ENCODE measurements at places on chromosomes 7 and 10.

- no peak for DNase-seq
These were observed 6.8 kb upstream of the MYOZ1 start for GRCh38 chr10:73647875-73648651.

- DNase-seq = no peak
These were observed 577.1 kb downstream of the CALN1 start for GRCh38 chr7:71835056-71835455.

- DNase-seq = no peak
These were observed 138.1 kb upstream of the BTBD16 start for GRCh38 chr10:122132882-122133565.

- peak; percentile 14 for DNase-seq
These were observed 43.5 kb downstream of the TLL2 start for GRCh38 chr10:96470116-96470743.

GRCh38 chr10:123140164-123140982, 4.6 kb downstream of the HMX3 start:
- DNase-seq = no peak

- no peak for DNase-seq
These were observed 73.0 kb upstream of the PFKP start for GRCh38 chr10:2994221-2994961.

- peak; percentile 94 for DNase-seq
These were observed at the start of gene SMO for GRCh38 chr7:129188372-129188891. SMO (plus strand) TSS chr7:129188633; CDS start chr7:129189152, 519 bp downstream.

DNA sequence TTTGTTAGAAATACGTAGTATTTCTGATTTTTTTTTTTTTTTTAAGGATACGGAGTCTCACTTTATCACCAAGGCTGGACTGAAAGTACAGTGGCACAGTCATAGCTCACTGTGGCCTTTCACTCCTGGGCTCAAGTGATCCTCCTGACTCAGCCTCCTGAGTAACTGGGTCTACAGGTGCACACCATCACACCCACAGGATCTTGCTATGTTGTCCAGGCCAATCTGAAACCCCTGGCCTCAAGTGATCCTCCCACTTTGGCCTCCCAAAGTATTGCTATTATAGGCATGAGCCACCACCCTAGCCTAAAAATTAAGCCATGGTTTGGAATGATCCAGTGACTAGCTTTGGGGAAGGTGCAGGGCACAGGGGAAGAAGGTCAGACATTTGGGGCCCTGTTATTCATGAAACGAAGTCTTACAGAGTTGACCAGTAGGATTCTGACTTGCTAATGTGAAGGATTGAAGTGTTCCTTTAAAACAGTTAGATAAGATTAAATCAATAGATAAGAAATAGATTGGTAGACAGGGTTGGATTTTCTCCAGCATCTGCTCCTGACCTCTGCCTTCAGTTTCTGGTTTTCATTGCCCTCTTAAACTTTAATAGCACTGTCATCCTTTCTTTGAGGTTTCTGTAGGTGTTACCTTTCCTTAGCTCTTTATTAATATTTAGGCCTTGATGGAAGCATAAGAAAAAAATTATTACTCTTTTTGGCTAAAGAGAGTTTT, 121.6 kb downstream of the LRRC4 start:
- no peak for DNase-seq

GRCh38 chr7:30682212-30683083, at the start of gene CRHR2:
CRHR2 (minus strand) TSS chr7:30682456; CDS start chr7:30682280, 176 bp downstream.
- no peak for DNase-seq

GRCh38 chr7:82760831-82761230, 317.3 kb upstream of the CACNA2D1 start:
- DNase-seq = no peak

GRCh38 chr7:140982508-140982907, 32.2 kb downstream of the MRPS33 start:
- no peak for DNase-seq

DNA sequence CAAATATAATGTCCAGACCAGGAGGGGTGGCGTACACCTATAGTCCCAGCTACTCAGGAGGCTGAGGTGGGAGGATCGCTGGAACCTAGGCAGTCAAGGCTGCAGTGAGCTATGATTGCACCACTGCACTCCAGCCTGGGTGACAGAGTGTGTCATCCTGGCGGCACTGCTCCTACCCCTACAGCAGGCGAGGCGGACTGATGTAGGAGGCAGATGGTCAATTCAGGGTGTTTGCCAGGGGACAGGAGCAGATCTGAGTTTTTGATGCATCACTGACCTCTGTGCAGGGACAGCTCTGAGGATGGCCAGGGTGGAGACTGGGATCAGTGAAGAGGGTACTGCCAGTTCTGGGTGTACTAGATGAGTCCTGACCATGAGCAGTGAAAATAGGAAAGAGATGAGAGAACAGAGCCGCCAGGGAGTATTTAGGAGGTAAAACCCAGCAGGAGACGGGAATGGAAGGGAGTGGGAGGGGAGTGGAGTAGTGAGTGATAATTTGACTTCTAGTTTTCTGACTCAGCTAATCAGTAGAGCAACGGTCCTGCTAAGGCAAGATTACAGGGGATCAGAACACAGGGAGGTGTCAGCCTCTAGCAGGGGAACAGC, 75.3 kb downstream of the HIP1 start:
- DNase-seq = no peak

- DNase-seq = no peak
These were observed 11.2 kb downstream of the KCNMA1 start for GRCh38 chr10:77626266-77626935.

GRCh38 chr10:4334871-4335270, 491.1 kb upstream of the AKR1E2 start:
- no peak for DNase-seq

- no peak for DNase-seq
These were observed 30.6 kb upstream of the IKZF1 start for GRCh38 chr7:50273870-50274269.

DNA sequence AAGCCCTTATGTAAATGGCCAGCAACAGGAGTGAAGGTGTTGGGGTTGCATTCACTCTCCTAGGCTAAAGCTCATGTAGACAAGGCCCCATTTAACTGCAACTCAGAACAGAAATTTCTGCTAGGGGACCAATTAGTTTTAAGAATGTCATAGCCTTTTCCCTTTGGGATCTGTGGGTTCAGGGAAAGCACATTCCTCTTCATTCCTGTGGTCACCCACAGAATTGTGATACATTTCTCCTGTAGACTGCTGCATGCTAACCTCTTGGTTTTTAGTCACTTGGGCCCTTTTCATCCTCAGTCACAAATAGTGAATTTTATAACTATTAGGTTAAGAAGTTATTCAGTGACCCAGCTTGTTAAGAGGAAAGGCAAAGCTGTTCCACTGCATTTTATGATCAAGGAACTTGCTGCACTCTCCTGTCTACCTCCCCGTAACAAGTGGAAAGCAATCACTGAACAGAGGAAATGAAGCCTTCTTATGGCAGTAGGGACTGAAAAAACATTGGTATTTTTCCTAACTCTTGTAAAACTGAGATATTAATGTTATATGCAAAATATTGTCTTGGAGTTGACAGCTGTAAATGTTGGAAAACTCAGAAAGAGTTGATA, 124.9 kb downstream of the SND1 start:
- peak; percentile 21 for DNase-seq

DNA sequence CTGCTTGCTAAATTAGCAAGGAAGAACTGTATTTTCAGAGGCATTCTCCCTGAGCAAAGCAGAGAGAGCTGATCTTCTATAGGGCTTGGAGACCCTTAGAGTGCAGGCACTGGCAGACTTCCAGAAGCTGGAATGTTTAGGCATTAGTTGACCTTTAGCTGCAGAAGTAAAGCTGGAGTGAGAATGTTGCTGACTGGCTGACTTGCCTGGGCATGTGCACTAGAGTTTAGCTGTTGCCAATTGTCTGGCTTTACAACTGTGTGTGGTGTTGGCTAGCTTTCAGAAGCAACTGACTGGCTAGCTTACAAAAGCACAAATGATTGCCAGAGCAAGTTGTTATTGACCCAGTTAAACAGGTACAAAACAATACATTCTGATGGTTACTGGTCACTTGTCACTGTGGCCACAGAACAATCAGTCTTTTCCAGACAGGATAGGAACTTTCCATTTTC, 25.1 kb downstream of the FAM13C start:
- DNase-seq = no peak

- no peak for DNase-seq
These were observed 160.3 kb downstream of the CELF2 start for GRCh38 chr10:11177926-11178471.

DNA sequence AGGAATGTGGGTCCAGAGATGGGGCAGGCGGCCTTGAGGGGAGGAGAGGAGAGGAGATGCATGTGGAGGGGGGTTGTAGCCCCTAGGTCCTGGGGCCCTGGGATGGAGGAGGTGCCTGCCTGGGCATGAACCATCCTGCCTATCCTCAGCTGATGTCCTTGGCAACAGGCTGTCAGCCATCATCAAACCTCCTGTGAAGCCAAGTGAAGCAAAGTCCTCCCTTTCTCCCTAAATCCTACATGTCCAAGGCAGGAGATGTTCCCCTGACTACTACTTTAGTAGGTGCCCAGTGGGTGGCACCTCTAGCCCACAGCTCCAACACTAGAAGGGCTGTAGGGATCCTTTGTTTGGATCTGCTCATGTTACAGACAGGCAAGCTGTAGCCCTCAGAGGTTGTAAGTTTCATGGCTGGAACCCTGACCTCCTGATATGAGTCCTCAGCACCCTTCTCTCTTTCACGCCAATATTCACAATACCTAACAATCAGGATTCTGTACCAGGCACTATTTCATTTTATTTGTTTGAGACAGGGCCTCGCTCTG, 66.6 kb upstream of the SYPL1 start:
- DNase-seq = no peak

GRCh38 chr7:32077806-32078205, 7.6 kb upstream of the PDE1C start:
- DNase-seq = no peak

- DNase-seq = no peak
These were observed 19.6 kb downstream of the ABI1 start for GRCh38 chr10:26840938-26841732.

DNA sequence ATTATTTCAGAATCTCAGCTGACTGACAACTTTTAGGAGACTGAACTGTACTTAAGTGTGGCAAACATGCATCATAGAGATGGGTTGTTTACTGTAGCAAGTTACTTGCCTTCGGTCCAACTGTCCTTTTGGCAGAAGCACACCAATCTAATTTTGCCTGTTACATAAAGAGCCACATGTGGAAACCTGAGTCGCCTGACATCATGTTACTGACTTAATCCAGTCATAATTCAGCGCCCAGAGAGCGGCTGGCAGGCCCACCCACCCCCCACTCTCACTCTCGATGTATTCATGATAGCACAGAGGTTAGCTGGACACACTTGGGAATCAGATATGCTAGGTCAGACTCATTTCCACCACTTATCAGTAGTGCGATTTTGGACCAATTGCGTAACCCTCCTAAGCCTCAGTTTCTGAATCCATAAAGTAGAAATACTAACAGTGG, 57.3 kb upstream of the CAPZA2 start:
- DNase-seq = no peak

DNA sequence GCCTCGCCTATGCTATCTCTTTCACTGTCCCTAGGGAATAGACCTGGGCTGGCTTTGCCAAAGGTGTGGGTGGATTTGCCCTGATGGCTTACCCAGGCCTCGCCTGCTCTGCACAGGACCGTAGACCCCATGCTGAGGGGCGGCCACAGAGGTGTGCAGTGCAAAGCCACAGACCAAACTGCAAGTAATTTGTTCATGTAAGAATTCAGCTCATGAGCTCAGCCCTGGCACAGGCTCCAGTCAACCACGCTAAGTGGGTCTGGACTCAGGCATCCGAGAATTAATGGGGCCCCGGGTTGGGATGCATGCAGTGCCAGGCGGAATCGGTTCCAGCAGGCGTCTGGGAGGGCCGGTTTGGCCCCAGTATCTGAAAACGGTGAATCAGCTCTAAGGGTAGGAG, 445.2 kb downstream of the DNAJB6 start:
- DNase-seq = no peak

DNA sequence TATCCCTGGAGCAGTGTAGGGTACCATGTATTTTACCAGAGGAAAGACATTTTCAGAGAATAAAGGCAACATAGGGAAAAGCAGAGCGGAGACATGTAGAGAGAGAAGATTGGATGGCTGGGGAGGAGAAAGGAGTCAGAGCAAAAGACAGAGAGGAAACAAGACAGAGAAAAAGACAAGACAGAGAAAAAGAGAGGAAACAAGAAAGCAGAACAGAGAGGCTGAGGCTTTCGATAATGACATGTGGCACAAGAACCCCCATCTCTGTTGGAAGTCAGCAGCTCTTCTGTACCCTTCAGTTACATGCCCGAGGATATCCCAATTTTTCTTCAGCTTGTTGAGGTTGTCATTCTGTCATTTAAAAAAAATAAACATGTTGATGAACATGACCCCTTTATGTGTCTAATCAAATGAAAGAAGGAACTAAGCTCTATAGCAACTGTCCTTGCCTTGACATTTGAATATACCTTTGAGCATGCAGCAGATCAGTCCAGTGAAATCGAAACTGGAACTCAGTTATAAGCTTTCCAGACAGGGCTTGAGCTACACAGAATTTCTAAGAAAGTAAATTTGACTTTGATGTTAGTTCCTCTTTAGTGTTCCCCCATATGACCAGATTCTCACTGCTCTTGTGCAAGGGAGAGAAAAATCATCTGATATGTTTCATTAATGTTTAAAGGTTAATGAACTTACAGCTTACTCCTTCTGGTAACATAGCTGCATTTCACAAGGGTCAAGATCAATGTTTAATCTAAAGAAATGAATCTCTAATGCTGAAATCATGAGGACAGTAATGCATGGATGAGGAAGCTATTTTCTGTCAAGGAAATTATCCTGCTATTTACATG, 75.1 kb upstream of the SP4 start:
- DNase-seq = no peak

GRCh38 chr10:50536617-50537240, 87.0 kb downstream of the SGMS1 start:
- no peak for DNase-seq

All from renal pelvis (tissue), 12 donors.